Vagina (tissue), 2 donors: ENCODE measurements at places on chromosomes 2 and 18. TPM values are rescaled to one million over a fixed set of nuclear protein-coding genes. Genes with fewer than 3 reads are reported as not detected.

The SPC25 gene
- not detected for total RNA-seq

The LIMS4 gene
- total RNA-seq: 1.5 TPM

The OTX1 gene
- total RNA-seq: not detected

The MRPL33 gene
- 87.7 TPM for total RNA-seq

The CTLA4 gene
- 7.9 TPM for total RNA-seq

- no peak for DNase-seq
- H3K27ac ChIP-seq: no peak overlapping the region
- H3K4me3 ChIP-seq: no peak overlapping the region
- no peaks in the 10 kb centered on the region for H3K27me3 ChIP-seq
- no peaks in the 10 kb centered on the region for H3K36me3 ChIP-seq
- H3K4me1 ChIP-seq: peaks cover 15% of the 10 kb centered on the region
Measured at GRCh38 chr2:157849591-157849990, 26.5 kb downstream of the ACVR1 start.

- H3K36me3 ChIP-seq: no peaks in the 10 kb centered on the region
- H3K4me1 ChIP-seq: peaks cover 44% of the 10 kb centered on the region
- DNase-seq: no peak
- no peaks in the 10 kb centered on the region for H3K27me3 ChIP-seq
Measured at GRCh38 chr2:203532957-203533658, 2.0 kb downstream of the RAPH1 start.

- H3K4me3 ChIP-seq: no peak overlapping the region
- H3K27ac ChIP-seq: no peak overlapping the region
- H3K27me3 ChIP-seq: no peaks in the 10 kb centered on the region
- H3K4me1 ChIP-seq: no peaks in the 10 kb centered on the region
Measured at GRCh38 chr18:54762386-54762785, 65.9 kb upstream of the RAB27B start.

DNA sequence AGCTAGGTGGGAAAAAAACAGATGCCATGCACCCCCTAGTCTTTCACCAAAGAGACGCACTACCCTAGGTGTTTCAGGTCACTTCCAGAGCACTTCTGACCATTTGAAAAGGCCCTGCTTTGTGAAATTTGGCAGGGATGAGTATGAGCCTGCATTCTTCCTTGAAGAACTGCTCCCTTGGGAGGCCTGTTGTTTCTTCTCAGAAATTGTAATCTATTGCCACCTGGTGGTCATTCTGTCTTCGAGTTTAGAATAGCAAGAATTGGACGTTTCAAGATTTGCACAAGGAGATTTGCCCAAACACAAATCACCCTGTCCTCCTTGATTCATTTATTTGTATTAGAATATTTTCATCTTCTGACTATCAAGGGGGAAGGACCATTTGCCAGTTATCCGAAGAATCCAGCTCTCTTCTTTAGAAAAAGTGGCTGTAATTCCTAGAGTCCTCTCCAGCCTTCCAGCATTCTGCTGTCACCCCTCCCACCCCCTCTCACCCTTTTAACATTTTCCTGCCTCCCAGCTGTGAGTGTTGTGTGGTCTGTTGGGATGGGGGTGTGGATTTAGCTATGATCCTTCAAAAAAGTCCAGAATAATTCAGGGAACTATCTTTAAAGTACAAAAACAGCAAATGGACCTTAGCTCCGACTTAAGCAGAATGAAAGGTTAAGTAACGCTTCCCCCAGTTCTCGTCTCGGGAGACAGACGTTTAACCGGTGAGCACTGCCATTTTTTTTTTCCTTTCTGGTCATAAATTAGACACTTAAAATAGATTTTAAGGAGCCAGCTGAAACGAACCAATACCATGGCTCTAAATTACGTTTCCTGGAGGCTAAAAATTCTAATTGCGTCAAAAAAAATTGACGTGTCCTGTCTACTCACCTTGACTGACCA lies 3.7 kb upstream of the GAD1 start:
- H3K4me3 ChIP-seq: no peak overlapping the region
- peaks cover 38% of the 10 kb centered on the region for H3K4me1 ChIP-seq
- no peak overlapping the region for H3K27ac ChIP-seq
- H3K36me3 ChIP-seq: no peaks in the 10 kb centered on the region
- H3K27me3 ChIP-seq: peaks cover 33% of the 10 kb centered on the region
- DNase-seq: no peak

DNA sequence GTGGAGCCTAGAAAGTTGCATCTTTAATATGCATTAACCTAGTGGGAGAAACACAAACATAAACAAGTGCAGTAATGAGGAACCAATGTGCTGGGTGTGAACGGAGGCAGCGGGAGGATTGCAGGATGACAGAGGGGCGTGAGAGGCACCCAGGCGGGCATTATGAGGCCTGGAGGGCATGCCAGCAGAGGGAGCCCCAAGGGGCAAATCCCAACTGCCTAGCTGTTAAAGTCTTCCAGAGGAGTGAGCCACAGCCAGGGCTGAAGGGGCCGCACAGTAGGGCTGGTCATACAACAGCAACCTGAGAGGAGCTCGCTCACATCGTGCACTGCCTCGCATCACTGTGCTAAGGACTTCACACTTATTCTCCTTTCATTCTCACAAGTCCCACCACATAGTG lies 13.3 kb upstream of the PRELID3A start:
- H3K4me3 ChIP-seq: no peak overlapping the region
- H3K36me3 ChIP-seq: no peaks in the 10 kb centered on the region
- no peaks in the 10 kb centered on the region for H3K4me1 ChIP-seq
- no peak for DNase-seq

- no peak overlapping the region for H3K27ac ChIP-seq
- H3K4me1 ChIP-seq: peaks cover 11% of the 10 kb centered on the region
- H3K36me3 ChIP-seq: no peaks in the 10 kb centered on the region
- H3K4me3 ChIP-seq: no peak overlapping the region
Measured at GRCh38 chr2:181954538-181954883, 31.1 kb upstream of the PPP1R1C start.
